ENCODE measurements at places on chromosomes 7 and 10.

DNA sequence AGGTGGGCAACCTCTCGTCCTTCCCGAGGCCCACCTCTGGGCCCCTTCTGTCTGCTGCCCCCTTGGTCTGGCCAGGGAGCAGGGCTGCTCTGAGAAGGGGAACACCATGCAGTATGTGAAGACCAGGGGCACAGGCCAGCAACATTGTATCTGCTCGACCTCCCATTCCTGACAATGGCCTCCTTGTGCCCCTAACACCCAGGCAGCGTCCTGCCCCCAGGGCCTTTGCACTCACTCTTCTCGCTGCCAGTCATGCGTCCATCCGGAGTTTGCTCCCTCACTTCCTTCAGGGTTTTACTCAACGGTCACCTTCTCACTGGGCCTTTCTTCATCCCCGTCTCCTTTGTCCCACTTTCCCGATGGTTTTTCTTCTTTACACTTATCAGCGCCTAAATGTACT is 232.9 kb upstream of the GRB10 start:
- DNase-seq: no peak

GRCh38 chr10:5563991-5564536 is 39.3 kb downstream of the CALML3 start:
- DNase-seq: no peak

DNA sequence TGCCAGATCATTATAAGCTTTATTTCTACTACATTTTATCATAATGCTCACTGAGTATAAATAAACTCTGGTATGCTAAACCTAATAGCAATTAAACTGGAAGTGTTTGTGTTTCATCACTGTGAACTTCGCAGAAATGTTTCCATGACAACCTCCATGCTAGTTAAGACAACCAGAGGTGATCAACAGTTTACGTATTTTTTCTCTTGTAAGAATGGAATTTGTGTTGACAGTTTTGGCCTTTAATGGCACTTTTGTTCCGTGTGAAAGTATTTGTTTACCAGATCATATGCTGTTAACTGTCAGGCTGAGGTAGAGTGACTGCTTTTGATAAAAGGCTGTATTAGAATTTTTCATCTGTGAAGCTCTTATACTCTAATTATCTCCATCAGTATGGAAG is 212.1 kb upstream of the PPP1R3A start:
- no peak for DNase-seq

DNA sequence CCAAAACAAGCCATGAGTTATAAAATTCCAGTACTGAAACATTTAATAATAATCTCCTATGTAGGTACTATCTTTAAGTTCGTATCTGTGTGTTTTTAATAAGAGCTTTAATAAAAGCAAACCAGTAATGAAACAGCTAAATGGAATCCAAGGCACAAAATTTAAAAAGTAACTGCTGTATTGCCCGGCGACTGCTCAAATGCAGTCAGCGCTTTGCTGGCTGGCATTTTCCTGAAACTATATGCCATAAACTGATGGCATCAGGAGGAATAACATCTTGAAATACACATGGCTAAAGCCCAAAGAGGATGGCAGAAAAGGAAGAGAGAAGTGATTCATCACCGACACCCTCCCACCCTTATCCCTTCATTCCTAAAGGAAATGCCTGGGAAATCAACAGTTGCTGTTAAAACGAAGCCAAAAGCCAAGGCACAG is 133.1 kb downstream of the CUBN start:
- no peak for DNase-seq

DNA sequence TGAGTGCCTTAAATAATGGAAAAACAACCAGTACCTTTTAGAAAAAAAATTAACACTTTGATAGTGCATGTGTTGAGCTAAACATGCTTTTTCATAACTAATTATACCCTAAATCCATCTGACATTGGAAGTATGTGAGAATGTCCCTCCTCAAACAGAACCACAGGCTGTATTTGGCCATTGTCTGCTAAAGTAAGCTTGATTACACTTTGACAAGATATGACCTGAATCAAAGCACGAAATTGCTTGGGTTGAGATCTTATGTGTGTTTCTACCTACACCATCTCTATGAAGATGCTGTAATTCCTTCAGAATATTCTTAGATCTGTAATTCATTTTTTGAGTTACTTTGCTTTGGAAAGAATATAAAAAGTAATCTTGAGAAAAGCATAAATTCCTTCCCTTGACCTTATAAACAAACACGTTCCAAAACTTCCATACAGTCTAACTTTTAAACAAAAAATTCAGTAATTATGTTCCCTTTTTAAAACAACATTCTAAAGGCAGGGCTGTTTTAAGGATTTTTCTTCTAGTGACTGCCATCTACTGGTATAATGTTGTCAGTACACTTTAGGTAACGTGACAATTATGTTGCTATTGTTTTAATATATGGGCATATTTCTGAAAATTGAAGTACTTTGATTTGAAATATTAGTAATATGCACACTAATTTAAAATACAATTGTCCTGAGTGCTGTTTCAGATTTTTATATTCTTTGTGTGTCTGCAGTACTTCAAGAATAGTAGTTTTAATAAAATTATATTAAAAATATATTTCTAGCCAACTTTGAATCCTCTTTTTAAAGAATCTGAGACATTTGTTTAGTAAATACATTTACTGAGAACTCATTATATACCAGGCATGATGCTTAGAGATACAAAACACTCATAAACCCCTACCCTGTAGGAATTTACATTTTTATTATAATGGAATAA is 20.9 kb downstream of the CD36 start:
- DNase-seq: peak; percentile 28

GRCh38 chr10:28393956-28394568 is 91.2 kb upstream of the MPP7 start:
- peak; percentile 66 for DNase-seq

DNA sequence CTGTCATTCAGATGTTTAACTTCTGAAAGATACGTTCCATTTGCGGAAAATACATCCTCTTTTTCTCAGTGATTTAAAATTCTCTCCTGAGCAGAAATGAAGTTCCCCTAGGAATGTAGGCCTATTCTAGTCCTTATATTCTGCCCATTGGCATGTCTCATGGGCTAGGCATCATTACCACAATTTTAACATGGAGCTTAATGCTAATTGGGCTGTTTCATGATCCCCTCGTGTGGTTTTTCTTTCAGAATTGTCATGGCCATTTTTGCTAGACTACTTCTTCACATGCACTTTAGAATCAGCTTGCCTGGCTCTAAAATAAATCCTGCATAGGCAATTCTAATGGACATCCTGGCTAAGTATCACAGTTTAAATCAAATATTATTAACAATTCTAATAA is 1.0 kb downstream of the TMEM176B start:
- no peak for DNase-seq

DNA sequence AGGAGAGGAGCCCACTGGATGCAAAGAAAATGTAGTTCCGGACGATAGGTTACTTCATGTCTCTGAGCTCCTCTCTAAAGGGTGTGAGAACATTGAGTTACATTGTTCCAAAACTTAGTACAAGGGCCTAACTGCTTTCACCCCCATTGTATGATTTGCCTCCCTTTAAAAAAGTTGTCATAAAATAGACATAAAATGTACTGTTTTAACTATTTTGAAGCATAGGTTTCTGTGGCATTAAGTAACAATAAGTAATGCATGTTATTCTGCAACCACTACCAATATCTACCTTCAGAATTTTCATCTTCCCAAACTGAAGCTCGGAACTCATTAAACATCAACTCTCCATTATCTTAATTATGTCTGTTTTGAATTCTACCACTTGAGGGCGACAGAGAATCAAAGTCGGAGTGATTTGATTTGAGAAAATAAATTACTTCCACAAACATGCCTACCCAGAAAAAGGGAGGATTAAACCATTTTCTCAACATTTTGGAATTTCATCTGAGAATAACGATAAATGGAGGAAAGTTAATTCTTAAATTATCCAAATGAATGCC is 2.7 kb downstream of the IGFBP1 start:
- peak; percentile 35 for DNase-seq

GRCh38 chr7:50782375-50783208 is at the start of gene GRB10:
GRB10 (minus strand) TSS chr7:50782896; CDS start chr7:50732322, 50,574 bp downstream.
- no peak for DNase-seq

DNA sequence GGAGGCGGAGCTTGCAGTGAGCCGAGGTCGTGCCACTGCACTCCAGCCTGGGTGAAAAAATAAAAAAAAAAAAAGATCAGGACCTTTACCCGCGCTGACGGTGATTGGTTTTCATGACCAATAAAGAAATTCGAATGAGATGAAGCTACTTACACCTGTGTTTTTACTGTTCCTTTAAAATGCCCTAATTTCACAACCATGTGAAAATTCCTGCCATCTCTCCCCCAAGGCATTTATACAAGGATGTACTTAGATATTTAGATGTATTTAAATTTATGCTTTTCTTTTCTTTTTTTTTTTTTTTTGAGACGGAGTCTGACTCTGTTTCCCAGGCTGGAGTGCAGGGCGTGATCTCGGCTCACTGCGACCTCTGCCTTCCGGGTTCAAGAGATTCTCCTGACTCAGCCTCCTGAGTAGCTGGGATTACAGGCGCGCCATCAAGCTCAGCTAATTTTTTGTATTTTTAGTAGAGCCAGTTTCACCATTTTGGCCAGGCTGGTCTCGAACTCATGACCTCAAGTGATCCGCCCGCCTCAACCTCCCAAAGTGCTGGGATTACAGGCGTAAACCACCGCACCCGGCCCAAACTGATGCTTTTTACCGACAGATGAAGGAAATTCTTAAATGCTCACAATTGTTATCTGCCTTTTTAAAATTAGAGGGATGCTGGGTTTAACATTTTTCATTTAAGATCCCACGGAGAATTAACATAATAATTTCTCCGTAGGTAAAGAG is 3.1 kb upstream of the PHYH start:
- no peak for DNase-seq

- no peak for DNase-seq
These were observed 145.7 kb downstream of the RNF216 start for GRCh38 chr7:5635461-5636445.

DNA sequence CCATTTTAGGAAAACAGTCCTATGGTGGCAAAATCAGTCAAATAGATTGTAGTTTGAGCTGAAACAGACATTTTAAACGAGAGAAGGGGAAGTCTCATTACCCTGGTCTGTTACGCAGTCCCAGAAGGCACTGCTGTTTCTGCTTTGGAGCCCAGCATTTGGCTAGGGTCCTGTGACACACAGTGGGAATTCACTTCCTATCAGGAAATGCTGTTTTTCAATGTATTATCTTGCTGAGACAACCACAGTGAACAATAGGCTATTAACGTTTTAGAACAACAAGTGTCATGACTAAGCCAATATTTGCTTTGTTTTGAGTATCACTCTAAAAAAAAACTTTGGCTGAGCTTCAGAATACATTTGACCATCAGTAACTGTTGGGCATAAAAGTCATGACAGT is 74.1 kb downstream of the ADD3 start:
- DNase-seq: peak; percentile 82

DNA sequence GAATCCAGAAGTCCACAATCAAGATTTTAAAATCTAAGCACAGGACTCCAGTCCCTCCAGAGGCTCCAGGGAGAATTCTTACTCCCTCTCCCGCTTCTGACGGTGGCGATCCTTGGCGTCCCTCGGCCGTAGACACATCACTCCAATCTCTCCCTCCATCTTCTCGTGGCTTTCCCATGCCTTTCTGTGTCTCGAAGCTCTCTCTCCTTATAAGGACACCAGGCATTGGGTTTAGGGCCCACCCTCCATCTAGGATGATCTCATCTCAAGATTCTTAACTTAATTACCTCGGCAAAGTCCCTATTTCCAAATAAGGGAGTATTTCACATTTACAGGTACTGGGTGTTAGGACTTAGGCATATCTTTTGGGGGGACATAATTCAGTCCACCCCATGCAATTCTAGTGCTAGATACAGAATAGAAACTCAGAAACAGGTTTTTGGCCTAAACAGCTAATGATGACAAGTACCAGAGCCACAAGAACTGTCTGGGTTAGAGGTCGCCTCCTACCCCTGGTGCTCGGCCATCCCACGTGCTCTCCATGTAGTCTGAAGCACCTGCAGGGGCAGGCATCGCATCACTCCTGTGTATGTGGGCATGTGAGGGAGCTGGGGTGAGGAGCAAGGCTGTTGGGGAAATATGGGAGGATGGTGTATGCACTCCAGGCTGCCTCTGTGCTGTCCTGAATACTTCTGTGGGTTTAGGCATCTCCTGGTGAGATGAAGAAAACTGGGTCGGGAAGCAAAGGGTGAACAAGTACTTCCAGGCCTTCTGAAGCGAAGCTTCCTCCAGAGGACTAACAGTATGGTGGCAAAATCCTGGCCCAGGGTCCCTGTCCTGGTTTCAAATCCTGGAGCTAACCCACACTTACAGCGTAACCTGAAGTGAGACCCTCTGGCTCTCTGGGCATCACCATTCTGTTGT is 298.3 kb upstream of the ZMIZ1 start:
- no peak for DNase-seq

DNA sequence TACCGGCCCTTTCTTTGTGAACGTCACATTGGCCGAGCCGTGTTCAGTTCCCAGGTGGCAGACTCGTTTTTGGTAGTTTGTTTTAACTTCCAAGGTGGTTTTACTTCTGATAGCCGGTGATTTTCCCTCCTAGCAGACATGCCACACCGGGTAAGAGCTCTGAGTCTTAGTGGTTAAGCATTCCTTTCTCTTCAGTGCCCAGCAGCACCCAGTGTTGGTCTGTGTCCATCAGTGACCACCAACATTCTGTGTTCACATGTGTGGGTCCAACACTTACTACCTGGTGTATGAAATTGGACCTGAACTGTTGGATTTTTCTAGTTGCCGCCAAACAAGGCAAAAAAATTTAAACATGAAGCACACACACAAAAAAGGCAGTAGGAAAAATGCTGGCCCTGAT is 9.9 kb upstream of the CSGALNACT2 start:
- no peak for DNase-seq

Measured in inflammatory macrophage (primary cell).